ENCODE measurements at places on chromosomes 7 and 10.

GRCh38 chr7:157903710-157904109 is 566.9 kb downstream of the DNAJB6 start:
- DNase-seq = no peak

DNA sequence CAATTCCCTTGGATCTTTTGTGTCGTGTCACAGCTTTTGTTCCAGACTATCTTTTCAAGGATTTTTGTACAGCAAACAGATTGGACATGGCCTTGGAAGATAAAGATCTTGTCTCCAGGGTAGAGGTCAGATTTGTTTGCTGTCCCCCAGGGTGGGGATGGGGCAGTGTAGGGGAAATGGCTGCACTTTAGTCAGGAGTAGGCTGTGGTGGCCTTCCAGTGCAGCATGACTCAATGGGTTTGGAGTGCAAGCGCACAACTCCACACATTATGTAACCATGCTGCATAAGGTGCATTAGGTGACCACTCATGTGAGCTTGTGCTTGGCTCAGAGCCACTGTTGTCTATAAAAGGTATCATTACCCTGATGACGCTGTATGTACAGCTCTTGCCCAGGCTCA is 23.9 kb upstream of the ADAMTS14 start:
- DNase-seq = no peak

- no peak for DNase-seq
These were observed 427.1 kb downstream of the TCERG1L start for GRCh38 chr10:130884456-130884855.

DNA sequence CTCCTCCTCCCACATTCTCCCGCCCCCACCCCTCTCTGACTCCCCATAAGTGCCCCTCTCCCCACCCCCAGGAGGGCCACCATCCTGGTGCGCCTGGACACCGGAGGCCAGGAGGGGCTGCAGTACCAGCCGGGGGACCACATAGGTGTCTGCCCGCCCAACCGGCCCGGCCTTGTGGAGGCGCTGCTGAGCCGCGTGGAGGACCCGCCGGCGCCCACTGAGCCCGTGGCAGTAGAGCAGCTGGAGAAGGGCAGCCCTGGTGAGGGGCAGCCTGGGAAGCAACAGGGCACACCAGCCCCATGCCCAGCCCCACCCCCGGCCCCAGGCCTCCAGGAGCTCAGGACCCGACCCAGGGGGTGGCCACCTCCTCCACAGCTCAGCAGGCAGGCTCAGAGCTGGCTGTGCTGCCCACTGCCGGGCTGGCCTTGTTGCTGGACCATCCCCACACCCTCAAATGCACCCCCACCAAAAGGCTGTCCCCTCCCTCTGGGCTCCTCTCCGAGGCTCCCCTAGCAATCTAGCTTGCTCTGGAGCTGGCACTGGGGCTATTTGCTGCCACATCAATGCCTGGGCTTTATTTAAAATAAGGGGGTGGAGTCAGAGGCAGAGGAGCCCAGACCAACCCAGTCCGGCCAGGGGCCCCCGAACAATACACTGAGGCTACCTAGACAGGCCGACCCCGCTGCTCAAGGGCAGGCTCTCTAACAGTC is 14.8 kb downstream of the ATG9B start:
- DNase-seq = no peak

- DNase-seq = no peak
These were observed 33.2 kb upstream of the HABP2 start for GRCh38 chr10:113519681-113520115.

DNA sequence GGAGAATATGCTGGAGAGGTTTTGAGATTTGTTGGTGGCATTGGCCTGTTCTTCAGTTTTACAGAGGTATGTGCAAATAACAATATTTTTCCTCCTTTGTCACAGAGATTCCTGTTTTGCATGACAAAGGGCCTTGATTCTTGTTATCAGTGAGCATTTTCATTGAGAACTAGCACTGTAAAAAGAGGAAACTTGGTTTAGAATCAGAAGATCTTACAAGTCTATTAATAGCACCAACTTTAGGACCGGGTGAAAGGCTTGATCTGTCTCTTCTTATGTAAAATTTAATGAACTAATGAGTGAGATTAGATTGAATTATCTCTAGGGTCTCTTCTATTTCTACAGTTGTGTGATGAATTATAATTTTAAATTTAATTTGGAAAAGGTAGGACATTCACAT is 25.5 kb downstream of the TSPAN13 start:
- DNase-seq = no peak

DNA sequence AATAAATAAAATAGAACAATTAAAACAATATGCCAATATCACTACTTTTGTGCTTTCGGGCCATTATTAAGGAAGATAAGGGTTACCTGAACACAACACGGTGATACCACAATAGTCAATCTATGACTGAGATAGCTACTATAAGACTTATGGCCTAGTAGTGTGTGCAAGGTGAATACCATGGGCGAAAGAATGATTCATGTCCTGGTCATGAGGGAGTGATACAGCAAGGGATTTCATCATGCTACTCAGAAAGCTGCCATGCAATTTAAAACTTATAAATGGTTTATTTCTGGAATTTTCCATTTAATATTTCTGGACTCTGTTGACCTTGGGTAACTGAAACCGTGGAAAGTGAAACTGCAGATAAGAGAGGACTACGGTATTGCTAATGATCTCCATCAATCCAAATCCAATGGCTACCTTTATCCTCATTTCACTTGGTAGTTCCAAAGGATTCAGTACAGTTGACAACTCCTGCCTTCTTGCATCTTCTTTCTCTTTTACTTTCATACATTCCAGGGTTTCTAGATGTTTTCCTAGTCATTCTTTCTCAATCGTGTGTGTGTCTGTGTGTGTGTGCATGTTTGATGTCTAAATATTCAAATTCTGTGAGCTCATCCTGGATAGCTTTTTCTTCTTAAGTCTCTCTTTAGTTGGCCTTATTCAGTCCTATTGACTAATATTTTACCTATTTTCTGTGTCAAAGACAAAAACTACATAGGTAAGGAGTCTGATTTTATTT is 100.5 kb upstream of the MAGI2 start:
- DNase-seq = no peak

DNA sequence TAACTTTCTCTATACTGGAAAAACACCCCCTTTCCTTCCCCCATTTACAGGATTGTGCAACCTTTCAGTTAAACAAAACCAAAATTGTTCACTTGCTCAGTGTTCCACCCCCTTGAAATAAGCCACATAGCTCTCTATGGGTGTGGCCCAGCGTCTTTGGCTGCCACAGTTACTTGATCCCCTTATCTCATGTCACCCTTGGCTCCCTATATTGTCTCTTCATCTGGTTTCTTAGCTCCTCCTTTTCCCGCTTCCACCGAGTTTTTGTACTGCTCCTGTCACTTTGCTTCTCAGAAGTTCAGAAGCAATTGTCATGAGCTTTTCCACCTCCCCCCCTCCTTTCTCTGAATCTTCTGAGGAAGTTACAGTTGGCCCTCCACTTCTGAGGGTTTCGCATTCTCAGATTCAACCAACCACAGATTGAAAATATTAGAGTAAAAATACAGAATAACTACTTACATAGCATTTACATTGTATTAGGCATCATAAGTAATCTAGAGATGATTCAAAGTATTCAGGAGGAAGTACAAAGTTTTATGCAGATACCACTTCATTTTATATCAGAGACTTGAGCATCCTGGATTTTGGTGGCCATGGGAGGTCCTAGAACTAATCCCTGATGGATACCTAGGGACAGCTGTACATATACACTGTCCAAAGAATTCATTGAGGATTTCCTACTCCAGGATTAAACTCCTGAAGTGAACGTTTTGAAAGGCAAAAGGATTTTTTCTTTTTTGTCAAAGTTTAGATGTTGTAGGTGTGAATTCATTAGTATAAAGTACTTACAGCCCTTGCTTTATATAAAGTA is 60.4 kb downstream of the ADD3 start:
- no peak for DNase-seq

GRCh38 chr10:47088656-47089354 is 177.6 kb downstream of the PTPN20 start:
- DNase-seq = no peak

- no peak for DNase-seq
These were observed 16.6 kb upstream of the SLC18A3 start for GRCh38 chr10:49593564-49593875.

DNA sequence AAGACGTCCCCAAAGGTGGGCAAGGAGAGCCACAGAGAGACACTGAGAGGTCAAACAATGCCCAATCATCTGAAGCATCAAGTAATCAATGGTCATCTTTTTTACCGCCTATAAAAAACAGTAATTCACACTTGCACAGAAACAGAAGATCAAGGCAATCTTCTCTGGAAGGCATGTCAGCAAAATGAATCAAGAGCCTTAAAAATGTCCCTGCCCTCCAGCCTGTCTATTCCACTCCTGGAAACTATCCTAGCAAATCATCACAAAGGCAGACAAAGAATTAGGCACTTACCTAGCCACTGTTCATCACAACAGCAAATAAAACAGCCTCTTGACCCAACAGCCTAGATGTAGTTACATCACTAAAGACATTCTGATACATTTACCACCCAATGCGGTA is 48.9 kb downstream of the FAM53B start:
- DNase-seq = no peak

- no peak for DNase-seq
These were observed 111.3 kb upstream of the PPP2R2D start for GRCh38 chr10:131789516-131789915.

Data from GOT3 (cell line).